ENCODE measurements at places on chromosomes 7 and 10. TPM values are rescaled to one million over a fixed set of nuclear protein-coding genes. Genes with fewer than 3 reads are reported as not detected.

- no peak for DNase-seq
Observed at GRCh38 chr7:143239813-143240212, 18.0 kb downstream of the TAS2R40 start.

Gene TMEM229A
- polyA plus RNA-seq: not detected

DNA sequence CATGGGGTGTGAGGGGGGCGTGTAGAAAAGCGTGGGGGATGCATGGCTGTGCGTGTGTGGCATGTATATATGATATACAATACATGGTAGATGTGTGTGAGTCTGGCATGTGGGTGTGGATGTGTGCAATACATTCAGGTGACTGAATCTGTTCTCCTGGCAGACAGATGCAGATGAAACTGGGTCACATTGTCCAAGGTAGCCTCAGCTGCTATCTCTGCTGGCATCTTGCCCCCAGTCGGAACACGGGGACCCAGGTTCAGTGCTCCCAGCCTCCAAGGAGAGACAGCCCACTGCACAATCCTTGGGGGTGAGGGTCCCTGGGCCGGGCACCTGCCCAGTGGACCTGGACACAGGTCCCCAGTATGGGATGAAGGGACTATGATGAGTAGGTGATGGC is 12.4 kb upstream of the SRRM3 start:
- no peak for DNase-seq

GRCh38 chr7:64811767-64812166 is 17.5 kb downstream of the ZNF138 start:
- no peak for DNase-seq

DNA sequence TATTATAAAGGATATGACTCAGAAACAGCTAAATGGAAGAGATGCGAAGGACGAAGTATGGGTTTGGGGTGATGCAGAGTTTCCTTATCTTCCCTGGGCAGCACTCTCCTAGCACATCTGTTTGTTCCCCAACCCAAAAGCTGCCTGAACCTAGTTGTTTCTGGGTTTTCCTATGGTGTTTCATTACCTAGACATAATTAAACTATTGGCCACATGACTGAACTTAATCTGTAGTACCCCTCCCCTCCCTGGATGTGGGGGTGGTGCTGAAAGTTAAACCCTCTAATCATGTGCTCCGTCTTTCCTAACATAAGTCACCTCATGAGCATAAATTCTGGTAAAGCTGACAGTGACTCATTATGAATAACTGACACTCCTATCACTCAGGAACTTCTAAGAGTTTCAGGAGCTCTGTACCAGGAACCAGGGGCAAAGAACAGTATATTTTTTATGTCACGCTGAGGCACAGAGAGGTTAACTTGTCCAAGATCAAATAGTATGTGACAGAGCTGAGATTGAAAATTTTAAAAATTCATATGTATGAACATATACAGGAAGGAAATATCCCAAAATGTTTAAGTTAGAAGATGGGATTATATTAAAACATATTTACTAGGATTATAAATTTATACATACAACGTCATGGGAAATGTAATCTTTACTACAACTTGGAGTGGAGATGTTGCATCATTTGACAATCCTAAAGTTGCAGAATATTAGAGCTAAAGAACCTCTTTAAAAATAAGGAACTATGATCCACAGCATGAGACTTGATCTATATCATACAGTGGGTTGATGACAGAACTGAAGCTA is 4.8 kb downstream of the STRIP2 start:
- DNase-seq: no peak

DNA sequence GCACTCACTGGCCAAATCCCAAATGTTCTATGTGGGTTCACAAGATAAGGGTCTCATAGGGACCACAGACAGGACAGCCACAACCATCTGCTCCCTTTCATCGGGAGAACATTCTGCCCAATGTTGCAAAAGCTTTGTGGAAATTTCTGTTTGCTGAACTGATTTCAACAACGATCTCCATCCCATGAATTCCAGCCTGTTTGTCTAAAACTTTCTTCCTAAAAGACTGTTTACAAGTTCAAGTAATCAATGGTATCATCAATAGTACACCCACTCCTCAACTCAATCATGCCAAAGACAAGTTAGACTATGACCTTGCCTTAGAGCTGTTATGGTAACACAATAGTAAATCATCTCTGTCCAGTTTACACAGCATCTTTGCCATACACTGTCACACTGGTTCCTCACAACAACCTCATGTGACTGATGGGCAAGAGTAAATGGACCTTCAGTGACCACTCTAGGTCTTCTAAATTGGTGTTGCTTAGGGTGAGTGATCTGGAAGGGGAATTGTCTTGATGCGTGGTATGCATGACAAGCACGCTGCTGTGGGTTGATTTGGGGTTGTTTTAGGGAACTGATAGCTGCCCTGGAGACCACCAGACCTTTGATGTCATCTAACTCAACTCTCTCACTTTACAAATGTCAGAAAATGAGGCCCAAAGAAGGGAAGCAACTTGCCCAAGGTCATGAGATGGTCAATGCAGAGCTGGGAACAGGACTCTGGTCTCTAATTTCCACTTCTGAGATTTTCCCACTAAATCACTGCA is 95.1 kb downstream of the PPP1R3C start:
- no peak for DNase-seq

DNA sequence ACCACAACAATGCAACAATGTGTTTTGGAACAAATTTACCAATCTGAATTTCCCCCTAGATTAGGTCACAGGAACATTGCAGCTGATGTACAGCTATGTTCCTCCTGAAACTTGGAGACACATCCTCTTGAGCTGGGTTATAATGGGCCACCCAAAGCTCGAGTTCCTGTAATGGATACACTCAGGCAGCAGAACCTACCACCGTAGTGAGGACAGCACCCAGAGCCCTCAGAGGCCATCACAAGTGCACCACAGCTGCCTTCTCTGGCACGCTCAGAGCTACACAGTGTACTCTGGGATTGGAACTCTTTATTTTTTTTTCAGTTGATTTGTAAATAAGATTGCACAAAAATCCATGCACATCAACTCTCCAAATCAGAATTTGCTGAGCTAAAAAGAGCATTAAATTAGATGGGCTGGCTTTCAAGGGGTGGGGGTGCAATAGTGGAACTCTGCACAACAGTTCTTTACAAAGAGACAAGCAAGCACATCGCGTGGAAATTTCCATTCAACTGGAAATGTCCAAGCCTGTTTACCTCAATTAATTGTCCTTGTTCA is 56.7 kb downstream of the EGFR start:
- peak; percentile 66 for DNase-seq

Gene EBLN1
- polyA plus RNA-seq: 0.09 TPM

DNA sequence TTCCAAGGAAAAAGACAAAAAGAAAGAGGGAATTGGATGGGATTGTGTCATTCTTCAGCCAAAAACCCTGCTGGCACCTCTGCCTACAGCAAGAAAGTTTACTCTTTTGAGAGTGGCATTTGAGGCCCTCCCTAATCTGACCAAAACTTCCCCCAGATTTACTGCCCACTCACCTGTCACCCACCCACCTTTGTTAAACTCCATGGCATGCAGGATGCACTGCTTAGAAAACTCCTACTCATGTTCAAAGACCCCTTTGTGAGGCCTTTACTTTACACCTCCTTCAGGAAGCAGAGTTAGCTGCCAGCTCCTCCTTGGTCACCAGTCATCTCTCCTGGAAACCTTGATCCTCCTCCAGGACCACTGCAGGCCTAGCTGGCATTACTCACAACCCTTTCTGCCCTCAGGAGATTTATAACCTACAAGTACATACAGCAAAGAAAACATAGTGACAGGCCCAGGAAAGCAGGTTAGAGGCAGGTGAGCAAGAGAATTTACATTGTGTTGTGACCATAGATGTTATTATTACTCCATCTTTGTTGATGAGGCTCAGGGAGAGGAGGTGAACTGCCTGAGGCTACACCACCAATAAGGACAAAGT is 10.3 kb upstream of the PLAC9 start:
- no peak for DNase-seq
